ENCODE measurements at places on chromosomes 7 and 10.

GRCh38 chr10:130960531-130960930 is 351.0 kb downstream of the TCERG1L start:
- DNase-seq = no peak

DNA sequence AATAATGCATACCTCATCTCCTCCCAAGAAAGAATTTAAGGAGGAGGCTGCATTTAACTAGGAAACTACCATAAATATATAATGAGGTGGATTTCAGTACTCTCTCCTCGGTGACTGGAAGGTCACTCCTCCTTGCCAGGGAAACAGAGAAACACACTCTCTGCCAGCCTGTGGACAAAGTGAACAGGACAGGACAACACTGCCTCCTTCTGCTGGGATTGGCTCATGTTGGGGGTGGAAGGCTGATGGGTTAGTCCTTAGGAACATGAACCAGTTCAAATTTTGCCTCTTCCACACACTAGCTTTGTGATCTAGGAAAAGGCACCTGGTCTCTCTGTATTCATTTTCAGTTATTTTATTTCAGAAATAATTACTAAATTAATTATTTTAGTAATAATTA is 50.6 kb upstream of the STEAP4 start:
- DNase-seq = no peak

GRCh38 chr10:21385996-21386585 is 139.4 kb downstream of the SKIDA1 start:
- DNase-seq = no peak

- DNase-seq = no peak
Observed at GRCh38 chr7:48112401-48113165, 23.5 kb downstream of the UPP1 start.

GRCh38 chr7:25358926-25359325 is 130.6 kb upstream of the NPVF start:
- no peak for DNase-seq

DNA sequence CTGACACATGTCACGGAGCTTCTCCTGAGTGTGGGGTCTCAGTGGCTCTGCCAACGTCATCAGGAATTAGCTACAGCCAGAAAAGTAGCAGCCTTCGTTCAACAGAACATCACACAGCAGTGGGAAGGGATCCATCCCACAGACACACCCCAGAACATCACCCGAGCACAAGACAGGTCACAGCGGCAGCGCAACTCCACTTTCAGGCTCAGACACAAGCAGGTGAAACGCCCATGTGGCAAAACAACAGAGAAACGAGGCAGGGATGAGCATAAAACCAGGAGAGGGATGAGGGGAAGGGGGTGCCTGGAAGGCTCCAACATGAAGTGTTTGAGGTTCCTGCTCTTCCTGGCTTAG is 44.8 kb downstream of the CAMK2B start:
- DNase-seq = no peak

Data from retina (tissue), 1 donor.